ENCODE measurements at places on chromosomes 7 and 10.

GRCh38 chr10:89338713-89339112 is 10.9 kb downstream of the IFIT3 start:
- DNase-seq = no peak

GRCh38 chr7:1021366-1021765 is 23.0 kb upstream of the GPR146 start:
- no peak for DNase-seq

DNA sequence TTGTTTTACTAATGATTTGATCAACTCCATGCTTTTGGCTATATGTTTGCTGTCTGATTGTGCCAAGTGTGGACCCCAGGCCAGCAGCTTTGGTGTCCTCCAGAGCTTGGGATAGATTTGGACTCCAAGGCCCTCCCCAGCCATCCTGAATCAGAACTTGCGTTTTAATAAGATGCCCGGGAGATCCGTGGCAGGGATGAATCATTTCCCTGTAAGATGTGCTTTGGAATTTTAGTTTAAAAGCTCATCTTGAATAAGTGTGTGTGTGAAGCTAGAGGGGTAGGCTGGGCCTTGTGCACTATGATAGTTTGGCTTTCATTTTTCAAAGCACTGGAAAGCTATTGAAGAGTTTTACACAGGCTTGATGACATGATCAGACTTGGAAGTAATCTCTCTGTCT is 66.2 kb upstream of the SDK1 start:
- no peak for DNase-seq

DNA sequence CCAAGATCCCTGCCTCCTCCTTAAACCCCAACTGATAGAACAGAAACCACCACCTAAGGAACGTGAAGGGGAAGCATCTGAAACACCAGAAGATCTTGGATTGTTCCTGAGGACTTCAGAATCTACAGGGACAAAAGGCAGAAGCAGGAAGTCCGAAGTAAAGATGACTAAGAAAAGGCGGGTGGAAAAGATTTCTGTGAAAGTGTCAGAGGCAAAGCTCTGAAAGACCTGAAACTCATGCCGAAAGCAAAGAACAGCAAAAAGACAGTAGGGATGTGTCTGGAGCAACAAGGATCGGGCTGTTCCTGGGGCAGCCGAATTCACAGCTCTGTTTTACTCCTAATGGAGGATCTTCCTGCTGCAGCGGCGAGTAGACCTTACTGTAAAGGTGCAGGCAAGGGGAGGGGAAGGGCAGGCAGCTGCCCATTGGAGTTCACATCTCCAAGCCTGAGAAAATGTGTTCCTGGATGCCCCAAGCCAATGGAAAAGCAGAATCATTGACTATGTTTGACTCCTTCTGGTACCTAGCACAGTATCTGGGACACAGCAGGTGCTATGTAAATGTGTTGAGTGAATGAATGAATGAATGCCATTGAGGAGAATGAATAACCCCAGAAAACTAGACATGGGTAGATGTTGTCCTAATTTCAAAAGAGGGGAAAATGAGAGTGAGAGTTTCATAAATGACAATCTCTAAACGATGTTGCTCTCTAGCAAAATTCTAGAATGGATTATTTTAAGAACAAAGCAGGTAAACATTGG is 40.4 kb downstream of the PDIA4 start:
- DNase-seq = peak; percentile 33

- DNase-seq = no peak
Observed at GRCh38 chr10:28181478-28182096, 121.3 kb downstream of the MPP7 start.

GRCh38 chr7:111459757-111460280 is 102.5 kb downstream of the IMMP2L start:
- no peak for DNase-seq

DNA sequence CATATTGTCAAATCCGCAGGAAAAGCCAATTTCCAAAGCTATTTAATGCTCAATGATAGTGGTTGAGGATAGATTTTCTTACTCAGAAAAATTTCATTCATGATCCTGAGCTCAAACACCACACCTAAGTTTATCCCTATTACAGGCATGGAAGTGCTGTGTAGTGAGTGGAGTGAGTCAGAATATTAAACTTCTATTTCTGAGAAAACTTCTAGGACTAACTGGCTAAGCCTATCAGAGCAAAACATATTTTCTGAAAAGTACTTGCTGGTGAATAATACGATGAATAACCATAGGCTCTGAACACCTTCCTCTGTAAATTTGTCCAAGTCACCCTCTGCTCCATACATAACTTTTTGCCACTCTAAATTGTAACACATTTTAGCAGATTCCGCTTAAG is 221.5 kb downstream of the SUGCT start:
- no peak for DNase-seq

DNA sequence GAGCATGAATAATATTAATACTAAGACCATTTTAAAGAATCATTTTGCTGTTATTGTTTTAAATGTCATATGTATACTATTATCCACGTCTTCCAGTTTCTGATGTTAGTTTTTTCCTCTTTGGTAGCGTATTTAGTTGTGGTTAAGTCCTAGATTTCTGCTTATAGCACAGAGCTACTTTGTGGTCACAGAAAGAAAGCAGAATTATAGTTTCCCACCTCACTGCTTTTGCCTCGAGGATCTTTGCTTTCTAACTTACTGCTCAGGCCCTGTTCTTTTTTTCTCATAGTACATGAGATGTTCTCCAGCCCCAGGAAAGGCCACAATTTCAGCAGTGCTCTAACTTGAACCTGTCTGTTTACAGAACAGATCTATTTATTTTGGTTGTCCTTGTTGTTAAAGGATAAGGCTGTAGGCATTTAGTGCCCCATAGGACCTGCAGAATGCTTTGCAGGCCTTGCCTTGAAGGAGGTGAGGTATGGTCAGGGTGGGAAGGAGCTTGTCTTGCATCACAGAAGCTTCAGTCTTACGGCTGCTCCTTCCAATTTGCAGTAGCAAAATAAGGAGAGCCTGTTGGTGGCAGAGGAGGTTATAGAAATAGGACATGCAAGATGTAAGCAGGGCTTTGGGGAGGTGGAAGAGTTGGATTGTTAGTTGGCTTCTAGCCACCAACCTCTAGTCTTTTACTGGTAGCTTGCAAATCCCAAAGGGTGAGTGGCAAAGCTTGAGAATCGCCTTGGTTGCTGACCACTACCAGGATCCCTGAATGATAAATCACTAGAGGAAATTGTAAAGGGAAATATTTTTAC is 129.1 kb downstream of the LRRC4 start:
- DNase-seq = no peak

GRCh38 chr10:62755662-62756653 is 48.6 kb upstream of the ADO start:
- DNase-seq = no peak

GRCh38 chr10:84352251-84352842 is 24.0 kb downstream of the CCSER2 start:
- no peak for DNase-seq

DNA sequence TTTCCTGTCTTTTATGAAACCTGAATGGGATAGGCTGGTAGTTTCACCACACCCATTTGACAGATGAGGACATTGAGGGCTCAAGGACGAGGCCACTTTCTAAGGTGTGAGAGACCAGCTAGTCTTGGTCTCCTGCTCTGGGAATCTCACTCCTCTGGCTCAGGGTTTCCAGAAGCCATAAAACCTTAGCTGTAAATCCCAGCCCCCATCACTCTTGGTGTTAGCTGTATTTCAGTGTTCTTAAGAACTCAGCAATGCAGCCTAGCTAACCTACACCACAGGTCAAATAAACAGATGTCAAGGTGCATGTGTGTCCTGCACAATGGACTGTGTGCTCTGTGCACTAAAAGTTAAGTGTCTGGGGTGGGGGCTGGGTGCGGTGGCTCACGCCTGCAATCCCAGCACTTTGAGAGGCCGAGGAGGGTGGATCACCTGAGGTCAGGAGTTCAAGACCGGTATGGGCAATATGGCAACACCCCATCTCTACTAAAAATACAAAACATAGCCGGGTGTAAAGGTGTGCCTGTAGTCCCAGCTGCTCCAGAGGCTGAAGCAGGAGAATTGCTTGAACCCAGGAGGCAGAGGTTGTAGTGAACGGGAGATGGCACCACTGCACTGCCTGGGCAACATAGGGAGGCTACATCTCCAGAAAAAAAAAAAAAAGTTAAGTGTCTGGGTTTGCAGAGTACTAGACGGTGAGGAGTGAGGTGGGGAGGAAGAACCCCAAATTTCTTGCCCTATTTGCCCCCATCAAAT is 567 bp upstream of the EPO start:
- no peak for DNase-seq

- no peak for DNase-seq
Observed at GRCh38 chr10:3811291-3811870, 26.4 kb upstream of the KLF6 start.

DNA sequence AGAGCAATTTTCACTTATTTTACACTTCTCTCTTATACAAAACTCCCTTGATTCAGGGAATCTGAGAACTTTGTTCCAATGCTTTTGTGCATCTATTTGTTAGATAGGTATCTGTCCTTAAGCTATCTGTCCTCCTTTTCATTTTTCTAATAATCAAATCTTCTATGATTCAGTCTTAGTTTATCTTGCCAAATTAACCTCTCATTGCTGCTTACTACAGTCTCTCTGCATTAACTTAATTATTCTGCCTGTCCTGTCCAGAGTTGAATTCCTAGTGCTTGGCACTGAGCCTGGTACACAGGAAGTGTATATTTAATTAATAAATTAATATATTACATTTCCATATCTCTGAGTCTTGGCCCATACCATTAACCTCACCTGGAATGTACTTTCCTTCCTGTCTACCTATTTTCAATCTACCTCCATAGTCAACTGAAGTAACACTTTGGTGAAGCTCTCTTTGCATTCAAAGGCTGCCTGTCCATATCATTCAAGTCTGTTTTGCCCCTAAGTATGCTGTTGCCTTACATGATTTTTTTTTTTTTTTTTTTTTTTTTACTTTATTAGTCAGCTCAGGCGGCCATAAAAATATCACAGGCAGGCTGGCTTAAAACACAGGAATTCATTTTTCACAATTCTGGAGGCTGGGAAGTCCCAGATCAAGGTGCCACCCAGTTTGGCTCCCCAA is 66.0 kb upstream of the CSTF2T start:
- DNase-seq = no peak

GRCh38 chr7:36985316-36985715 is 261.0 kb upstream of the AOAH start:
- peak; percentile 30 for DNase-seq

DNA sequence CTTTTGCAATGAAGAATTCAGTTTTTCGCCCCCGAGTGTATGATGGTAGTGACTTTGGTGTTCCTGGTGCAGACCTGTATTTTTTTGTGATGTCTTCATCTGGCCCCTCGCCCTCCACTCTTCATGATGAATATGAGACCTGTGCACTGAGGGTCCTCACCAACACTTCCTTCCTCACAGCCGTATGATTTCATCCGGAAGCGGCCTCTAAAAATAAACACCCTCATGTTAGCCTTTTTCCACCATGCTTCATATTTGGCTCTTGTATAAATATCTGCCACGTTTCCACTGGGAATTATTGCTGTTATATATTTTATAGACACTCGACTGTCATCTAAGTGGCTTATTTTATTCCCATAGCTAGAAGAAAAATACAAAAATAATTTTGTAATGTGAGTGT is 160.4 kb downstream of the MGMT start:
- no peak for DNase-seq

GRCh38 chr7:150569245-150569955 is 2.2 kb downstream of the GIMAP4 start:
- no peak for DNase-seq

GRCh38 chr10:89346405-89347254 is 18.8 kb downstream of the IFIT3 start:
- no peak for DNase-seq

GRCh38 chr7:82950436-82950835 is 212.2 kb downstream of the PCLO start:
- no peak for DNase-seq

DNA sequence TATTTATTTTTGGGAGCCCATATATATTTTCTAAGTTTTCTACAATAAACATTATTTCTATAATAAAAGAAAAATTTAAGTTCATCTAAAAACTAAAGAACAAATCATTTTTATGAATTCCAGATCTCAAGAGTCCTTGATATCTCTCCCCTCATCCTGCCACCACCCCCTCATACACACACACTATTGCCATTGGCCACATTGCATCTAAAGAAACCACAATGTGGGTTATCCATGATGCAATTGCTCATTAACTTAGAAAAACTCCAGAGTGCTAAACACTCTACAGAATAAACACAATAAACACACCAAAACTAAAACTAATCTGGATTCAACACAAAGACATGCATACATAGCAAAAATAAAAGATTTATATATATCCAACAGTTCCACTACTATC is 37.8 kb downstream of the FAM13C start:
- no peak for DNase-seq

DNA sequence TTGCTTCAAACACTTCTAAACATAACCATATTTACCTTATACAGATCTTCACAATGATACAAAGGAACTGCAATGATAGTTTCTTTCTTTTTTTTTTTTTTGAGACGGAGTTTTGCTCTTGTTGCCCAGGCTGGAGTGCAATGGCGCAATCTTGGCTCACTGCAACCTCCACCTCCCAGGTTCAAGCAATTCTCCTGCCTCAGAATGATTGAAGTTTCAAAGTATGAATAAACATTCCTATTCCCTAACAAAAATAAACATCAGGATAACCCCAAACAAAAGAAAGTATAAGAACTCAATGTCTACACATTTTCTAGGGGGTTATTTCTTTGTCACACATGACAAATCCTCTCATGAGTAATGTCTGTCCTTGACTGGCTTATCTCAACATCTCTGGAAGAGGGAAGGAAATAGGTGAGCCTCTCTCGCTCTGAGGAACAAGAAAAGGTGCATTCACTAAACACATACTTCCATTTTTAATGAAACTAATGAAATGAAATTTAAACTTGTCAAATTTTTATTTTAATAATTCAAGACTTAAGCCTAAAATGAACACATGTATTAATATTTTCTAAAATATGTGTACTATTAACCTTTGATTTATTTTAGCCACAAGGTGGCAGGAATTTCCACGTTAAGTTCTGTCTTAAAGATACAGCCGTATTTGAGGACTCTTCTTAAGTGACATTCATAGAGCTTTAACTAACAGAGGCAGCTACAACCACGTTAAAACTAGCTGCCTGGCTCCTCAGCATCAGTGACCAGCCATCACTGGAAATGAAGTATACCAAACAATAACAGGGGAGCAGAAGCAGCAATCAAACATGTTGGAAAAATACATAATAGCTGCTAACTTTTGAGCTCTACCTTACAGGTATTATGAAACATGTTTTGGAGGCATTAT is 58.3 kb downstream of the MALSU1 start:
- no peak for DNase-seq

- DNase-seq = no peak
Observed at GRCh38 chr10:118832241-118832651, 77.5 kb upstream of the CACUL1 start.

- no peak for DNase-seq
Observed at GRCh38 chr10:80436446-80437098, 17.5 kb upstream of the TSPAN14 start.

DNA sequence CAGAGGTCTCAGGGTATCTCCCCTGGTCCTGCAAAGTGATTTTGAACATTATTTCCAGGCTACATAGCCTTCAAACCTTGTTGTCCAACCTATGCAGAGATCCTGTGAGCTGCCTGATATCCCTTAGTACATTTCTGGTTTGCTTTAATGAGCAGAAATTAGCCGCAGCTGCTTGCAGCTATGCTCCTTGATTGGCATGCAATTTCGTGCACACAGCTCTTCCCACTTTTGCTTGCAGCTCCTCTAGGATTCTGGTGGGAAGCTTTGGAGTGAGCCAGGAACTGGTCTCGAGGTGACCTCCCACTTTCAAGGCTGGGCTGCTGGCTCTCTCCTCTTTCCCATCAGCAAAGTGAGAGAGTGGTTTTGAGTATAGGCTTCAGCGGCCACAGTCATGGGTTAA is 45.8 kb downstream of the OAT start:
- no peak for DNase-seq

- no peak for DNase-seq
Observed at GRCh38 chr7:66604198-66604597, 24.5 kb upstream of the KCTD7 start.
